ENCODE measurements at places on chromosomes 12 and 14.

GRCh38 chr12:123085730-123086487 lies 65.0 kb downstream of the PITPNM2 start:
- DNase-seq = no peak

DNA sequence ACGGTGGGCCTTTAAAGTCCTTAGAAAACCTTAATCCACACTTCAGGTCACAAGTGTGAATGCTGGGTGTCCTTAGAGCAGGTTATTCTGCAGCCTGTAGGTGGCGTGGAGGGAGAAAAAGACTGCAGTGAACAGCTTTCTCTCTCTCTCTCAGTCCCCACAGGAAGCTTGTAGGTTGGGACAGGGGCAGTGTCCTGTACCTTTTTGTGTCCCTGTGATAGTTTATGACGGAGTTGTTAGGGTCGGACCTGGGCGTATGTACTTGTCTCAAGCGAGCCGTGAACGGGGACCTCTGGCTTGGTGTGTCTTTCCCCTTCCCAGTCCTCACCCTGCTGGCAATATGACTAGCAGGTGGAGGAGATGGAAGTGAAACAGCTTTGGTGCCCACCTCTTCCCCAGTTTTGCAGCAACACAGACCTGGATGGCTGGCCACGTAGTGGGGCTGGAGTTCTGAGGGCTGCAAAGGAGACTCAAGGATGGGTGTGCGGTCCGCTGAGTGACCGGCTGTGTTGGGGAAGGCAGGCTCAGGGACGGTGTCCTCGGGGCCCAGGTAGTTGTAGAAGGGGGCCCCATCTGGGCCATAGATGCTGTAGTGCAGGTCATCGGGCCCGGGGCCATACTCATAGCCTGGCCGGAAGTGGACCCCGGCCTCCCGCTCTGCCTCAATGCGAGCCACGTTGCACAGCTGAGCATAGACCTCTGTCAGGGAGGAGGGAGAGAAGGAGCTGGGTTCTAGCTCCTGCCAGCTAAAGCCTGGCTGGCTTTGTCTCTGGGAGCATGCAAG lies 8.9 kb downstream of the ISCA2 start:
- DNase-seq = no peak

DNA sequence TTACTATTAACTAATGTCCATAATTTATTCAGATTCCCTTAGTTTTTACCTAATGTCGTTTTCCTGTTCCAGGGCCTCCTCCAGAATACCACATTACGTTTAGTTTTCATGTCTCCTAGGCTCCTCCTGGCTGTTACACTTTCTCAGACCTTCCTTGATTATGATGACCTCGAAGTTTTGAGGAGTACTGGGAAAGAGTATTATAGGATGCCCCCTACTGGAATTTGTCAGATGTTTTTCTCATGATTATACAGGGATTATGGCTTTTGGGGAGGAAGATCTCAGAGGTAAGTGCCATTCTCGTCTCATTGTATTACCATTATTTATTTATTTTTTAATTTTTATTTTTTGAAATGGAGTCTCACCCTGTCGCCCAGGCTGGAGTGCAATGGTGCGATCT lies 17.7 kb upstream of the C1S start:
- no peak for DNase-seq

DNA sequence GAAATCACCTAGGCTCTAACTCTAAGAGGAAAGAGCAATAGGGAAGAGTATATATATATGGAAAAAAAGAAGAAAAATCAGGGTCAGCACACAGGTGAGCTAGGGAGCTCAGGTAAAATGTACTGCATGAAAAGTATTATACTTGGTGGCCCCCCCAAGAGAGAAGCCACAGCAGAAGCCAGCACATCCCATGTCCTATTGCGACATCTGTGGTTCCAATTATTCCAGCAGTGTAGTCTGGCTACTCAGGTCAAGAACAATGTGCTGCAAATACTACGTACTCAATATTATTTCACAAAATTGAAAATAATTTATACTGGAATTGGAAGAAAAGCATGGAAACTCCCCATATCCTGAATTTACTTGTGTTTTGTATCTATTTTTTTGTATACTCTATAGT lies 85.5 kb downstream of the CEP83 start:
- no peak for DNase-seq

- no peak for DNase-seq
Observed at GRCh38 chr12:123859035-123859434, 96.9 kb downstream of the DNAH10 start.

- DNase-seq = no peak
Observed at GRCh38 chr14:103718572-103718971, 3.0 kb downstream of the ZFYVE21 start.

GRCh38 chr14:56300495-56300894 lies 182.3 kb downstream of the PELI2 start:
- no peak for DNase-seq

DNA sequence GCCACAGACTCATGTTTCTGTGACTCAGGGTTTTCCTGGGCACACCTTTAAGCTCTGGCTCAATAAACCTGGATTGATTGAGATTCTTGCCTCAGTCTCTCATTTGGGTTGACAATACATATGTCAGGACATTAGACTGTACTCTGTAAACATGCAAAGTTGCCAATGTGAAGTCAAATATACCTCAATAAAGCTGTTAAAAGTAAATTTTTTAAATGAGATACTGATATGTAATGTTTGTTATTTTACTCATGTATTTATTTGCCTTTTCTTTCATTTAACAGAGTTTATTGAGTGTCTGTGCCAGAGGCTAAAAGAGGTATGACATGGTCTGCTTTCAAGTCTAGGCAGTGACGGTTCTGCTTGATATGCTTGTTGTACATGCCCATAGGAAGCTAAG lies 3.7 kb upstream of the ETFBKMT start:
- no peak for DNase-seq

DNA sequence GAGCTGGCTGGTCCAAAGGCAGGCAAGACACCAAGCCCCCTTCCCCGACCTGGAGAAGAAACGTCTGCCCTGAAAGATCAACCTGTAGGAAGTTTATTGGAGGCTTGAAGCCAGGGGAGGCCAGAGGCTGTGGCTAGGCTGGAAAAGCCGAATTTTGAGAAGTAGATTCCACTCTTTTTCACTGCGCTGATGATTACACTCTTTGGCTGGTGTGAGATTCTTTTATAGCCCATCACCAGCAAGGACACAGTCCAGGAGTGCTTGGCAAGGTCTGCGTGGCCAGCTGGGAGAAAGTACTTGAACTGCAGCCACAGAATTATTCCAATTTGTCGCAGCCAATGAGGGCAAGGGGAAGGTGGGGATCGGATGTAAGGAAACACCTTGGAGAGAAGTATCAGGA lies 45.0 kb downstream of the SYNE3 start:
- DNase-seq = no peak

- no peak for DNase-seq
Observed at GRCh38 chr12:98439981-98440581, 75.3 kb upstream of the TMPO start.

- no peak for DNase-seq
Observed at GRCh38 chr14:76574416-76575095, 186.7 kb upstream of the VASH1 start.

- no peak for DNase-seq
Observed at GRCh38 chr14:91335191-91336092, 82.2 kb downstream of the CCDC88C start.

DNA sequence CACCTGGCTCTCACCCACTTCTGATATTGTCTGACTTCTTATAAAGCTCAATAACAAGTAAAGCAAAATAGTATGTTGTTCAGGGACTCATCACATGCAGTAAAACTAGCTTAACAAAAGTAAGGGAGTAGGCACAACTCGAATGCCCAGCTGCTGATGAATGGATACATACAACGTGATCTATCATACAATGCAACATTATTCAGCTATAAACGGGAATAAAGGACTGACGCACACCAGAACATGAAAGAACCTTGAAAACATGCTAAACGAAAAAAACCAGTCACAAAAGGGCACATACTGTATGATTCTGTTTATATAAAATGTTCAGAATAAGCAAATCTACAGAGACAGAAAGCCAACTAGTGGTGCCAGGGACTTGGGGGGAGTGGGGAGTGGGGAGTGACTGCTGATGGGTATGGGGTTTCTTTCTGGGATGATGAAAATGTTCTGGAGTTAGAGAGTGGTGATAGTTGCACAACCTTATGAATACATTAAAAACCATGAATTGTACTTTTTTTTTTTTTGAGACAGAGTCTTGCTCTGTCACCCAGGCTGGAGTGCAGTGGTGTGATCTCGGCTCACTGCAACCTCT lies 11.1 kb downstream of the PLBD2 start:
- DNase-seq = no peak

DNA sequence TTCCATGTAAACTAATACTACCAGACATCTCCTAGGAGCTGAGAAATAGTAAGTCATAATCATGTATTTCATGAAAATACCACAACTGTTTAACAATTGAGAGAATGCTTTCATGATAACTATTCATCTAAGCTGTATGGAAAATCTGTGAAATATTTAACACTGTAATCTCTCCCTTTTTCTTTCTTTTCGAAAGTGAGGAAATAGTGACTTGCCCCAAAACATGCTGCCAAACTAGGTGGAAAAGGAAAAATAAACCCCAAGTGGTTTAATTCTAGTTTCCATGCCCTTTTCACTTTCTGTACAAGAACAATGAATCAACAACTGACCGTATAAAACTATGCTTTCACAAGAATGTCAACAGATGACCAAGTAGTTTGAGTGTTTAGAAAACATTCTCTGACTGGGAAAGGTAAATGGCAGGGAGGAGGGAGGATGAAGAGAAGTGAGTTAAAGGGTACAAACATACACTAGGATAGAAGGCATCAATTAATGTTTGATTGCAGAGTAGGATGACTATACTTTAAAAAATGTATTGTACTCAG lies 147.5 kb upstream of the AVPR1A start:
- DNase-seq = no peak

GRCh38 chr14:63076488-63076887 lies 31.2 kb upstream of the KCNH5 start:
- DNase-seq = no peak

GRCh38 chr12:98644433-98644711 lies 216 bp downstream of the IKBIP start:
- DNase-seq = peak; percentile 3

GRCh38 chr12:9710584-9711375 lies 22.1 kb downstream of the CLECL1 start:
- DNase-seq = no peak

DNA sequence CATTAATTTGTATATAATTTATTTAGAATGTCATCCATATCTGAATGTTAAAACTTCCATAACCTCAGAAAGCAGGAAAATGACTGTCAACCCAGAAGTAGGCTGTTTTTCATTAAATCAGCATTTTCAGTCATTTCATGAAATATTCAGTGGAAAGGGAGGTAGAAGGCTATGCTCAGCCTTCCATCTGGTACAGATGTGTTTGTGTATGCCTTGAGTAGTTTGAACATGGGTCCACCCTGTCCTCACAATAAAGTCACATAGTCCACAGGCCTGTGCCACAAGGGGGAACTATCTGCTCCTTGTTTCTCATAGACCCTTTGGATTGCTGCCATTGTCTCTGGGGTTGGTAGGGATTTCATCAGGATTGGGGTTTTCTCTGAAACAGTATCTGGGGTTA lies 9.1 kb downstream of the LACRT start:
- DNase-seq = no peak

GRCh38 chr12:110180591-110181005 lies 56.4 kb downstream of the IFT81 start:
- no peak for DNase-seq

GRCh38 chr14:88551094-88551870 lies 3.5 kb downstream of the PTPN21 start:
- DNase-seq = peak; percentile 56

DNA sequence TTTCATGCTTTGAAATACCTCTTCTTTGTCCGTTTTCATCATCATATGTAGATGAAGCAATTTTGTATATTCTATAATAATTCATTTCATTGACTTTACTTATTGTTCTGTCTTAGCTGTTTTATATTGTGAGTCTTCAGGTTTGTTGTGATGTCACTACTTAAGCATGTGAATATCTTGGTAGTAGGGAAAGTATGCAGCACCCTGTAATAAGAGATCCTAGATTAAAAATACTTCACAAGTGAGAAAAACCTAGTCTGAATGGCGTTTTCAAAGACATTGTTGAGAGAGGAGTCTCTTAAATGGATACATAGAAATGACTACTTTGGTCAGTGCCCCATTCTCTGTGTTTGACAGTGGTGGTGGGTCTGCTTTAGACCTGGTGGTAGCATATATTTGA lies 61.4 kb downstream of the SLC16A7 start:
- DNase-seq = no peak

DNA sequence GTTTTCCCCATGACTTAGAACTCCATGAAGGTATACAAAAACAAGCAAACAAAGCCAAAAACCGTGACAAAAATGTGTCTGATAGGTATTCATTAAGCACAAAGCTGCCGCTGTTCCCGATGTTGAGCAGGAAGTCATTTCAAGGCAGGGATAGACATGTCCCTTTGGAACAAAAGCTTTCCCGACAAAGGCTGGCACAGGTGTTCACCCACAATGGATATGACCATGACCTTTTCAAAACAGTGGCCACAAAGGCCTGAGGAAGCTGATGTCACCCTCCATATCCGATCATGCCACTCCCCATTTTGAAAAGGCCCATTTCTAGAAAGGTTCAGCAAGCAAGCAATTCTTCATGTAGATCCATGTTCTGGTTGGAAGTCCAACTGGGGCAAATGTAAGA lies 279.1 kb downstream of the BTG1 start:
- no peak for DNase-seq

GRCh38 chr14:81091660-81092059 lies 129.1 kb downstream of the GTF2A1 start:
- DNase-seq = no peak

DNA sequence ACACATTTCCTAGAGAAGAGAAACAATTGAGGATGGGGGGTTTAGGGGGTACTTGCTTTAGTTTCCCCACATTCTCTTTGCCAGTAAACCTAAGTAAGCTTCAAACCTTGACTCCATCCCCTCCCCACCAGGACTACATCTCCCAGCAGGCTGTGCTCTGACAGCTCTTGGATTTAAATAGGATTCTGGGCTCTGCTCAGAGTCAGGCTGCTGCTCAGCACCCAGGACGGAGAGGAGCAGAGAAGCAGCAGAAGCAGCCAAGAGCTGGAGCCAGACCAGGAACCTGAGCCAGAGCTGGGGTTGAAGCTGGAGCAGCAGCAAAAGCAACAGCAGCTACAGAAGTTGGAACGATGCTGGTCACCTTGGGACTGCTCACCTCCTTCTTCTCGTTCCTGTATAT lies 20.6 kb downstream of the RDH12 start:
- no peak for DNase-seq

- DNase-seq = no peak
Observed at GRCh38 chr12:54463034-54463433, 10.4 kb downstream of the GTSF1 start.

DNA sequence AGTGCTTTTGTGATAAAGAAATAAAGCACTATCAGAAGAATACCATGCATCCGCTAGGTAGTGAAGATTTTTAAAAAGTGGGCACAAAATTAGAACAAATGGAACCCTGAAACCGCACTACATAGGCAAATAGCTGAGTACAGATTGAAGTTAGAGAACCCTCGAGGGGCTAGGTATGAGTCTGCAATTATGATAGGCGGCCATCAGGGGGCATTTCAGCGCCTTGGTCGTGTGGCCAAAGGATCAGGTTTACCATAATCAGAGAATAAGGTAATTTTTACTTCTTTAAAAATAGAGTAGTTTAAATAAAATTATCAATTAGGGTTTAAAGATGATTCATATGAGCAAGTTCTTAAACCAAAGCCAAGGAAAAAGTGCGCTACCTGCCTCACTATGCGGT lies 129.8 kb downstream of the TMX1 start:
- no peak for DNase-seq
